ENCODE measurements at places on chromosomes 11 and 22.
A peak's percentile ranks its signal among the peaks of the same experiment; 100 is the strongest.

DNA sequence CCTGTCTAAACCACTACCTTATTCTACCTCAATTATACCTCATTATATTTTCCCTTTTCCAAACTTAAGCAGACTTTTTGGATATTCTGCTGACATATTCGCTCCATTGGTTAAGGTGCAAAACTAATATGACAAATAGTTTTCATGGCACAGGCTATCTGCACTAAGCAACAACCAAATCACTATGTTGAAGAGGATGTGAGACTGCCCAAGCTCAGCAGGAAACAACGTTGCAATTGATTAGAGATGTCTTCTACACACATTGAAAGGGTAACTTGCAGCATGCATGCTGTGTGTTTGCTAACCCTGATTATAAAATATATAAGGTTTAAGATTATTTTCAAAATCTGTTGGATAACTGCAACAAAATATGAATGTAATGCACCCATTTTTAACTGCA, 61.6 kb downstream of the STK33 start:
- no peak for DNase-seq

- no peak for DNase-seq
These were observed 17.4 kb upstream of the TMPRSS6 start for GRCh38 chr22:37126882-37127281.

GRCh38 chr11:117315285-117316196, 515 bp downstream of the BACE1 start:
- peak; percentile 58 for DNase-seq

DNA sequence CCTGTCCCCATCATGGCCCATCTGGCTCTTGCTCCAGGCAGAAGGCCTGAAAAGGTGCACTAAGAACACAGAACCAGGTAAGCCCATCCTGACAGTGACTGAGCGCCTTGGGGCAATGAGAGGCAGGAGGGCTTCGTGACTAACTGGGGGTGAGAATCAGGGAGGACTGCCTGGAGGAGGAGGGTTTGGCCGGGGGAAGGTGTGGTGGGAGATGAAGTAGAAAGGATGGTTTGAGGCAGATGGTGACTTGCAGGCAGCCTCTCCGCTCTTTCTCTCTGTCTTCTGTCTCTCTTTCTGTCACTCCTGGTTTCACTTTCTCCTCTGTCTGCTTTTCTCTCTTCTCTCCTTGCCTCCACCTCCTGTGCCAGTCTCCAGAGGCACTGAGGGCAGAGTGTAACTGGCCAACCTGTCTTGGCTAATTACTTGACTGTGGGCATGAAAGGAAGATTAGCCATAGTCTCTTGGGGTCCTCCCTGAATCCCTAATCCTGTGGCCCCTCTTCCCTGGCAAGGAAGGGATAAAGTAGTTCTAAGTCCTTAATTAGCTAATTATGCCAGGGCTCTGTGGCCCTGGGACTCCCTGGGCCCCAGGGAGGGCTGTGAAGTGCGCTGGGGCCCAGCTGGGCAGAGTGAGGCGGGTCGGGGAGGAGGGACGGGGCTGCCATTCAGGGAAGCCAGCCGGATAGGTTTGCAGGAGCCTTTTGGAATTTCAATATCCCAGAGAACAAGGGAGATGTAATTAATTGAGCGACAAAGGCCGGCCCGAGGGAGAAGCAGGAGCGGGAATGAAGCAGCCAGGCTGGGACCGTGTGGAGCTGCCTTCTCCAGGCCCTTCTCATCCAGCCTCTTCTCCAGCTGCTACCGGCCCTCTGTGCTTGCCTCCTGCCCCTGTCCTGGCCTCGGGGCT, 61.1 kb downstream of the CACNA1I start:
- no peak for DNase-seq

DNA sequence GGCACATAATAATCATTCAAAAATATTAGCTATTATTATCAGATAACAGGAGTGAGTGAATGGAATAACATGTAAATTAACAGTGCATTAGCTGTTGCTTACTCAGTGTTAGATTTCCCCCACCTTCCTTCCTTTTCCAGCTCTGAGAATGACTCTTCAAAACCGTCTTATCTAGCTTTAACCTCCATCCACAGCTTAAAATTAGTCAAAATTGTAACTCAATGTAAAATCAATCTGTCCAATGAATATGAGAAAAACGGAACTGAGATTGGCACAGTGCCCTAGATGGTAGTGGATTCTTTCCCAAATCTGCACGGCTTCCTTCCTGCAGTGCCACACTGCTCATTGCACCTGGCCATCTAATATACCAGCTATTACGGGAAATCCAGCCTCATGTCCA, 156.8 kb upstream of the BDNF start:
- DNase-seq = no peak
